ENCODE measurements at places on chromosomes 5 and 9. TPM values are rescaled to one million over a fixed set of nuclear protein-coding genes. Genes with fewer than 3 reads are reported as not detected.

The MAML1 gene
- 21.6 TPM for total RNA-seq

The ITGA1 gene
- 2.0 TPM for total RNA-seq

The SLC34A1 gene
- not detected for total RNA-seq

The ADAMTS16 gene
- 1.7 TPM for total RNA-seq

The ISCA1 gene
- 48.2 TPM for total RNA-seq

The HAVCR2 gene
- 0.52 TPM for total RNA-seq

The MACIR gene
- total RNA-seq, result 19.9 TPM

The LURAP1L gene
- 11.6 TPM for total RNA-seq

Data from A549 treated with CpdA at 1 μM for 4 hours (cell line).